ENCODE measurements at places on chromosomes 6 and 20.

DNA sequence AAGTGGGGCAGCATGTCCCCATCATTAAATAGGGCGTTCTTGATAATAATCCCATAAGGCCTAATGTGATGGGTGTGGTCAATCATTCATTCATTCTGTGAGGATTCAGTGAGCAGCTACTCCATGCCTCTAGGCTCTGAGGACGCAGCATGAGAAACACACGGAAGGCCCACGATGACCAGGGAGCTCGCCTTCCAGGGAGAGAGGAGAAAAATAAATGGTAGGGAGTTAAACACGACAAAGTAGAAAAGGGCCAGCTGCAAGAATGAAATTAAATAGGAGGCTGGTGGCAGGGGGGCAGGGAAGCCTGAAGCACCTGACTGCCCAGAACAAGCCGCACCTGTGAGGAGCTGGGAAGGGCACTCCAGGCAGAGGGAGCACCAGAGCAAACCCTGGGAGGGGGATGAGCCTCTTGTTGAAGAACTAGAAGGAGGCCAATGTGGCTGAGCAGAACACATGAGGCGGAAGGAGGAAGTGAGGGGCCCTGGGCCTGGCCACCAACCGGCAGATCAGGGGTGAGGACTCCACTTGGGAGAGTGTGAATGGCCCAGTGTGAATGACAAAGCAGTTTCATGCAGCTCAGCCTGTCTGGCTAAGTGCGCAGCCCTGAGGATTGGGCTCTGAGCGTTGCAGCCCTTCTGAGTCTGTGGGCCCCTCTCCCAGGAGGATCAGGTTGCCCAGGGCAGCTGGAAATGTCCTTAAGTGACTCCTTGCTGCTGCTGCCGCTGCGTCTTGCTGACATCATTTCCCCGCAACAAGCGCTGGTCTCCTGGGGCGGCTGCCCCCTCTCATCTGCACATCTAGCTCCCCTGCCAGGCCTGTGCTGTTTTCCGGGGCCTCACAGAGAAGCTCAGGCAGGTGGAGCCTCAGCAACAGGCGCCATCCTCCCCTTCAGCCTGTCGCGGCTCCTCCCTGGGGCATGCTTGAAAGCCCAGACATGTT is 99.9 kb downstream of the CDH26 start:
- DNase-seq = peak; percentile 40

DNA sequence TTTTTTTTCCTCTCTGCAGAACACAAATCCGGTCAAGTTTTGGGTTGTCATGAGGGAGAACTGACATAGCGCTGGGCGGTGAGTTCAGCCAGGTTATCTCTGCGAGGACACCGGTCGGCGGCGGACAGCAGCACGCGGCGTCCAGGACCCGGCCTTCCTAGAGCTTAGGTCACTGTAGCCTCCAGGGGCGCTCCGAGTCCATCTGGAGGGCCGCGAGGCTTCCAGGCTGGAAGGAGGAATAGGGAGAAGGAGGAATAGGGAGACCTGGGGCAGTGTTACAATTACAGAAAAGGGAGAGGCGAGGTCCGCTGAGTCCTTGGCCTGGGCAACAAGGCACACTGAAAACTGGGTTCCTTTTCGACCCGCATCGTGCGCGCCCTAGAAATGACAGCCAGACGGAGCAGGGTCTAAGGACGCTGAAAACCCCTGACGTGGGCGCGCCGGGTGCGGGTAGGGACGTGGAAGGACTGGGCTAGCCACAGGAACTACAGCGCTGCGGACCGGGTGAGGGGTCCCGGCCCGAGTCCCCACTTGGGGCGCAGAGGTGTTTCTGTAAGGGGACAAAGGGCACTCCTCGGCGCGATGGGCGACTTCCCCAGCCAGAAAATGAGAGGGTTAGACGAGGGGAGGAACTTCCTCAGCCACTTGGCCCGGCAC is 536 bp upstream of the FNDC1 start:
- DNase-seq = peak; percentile 22

DNA sequence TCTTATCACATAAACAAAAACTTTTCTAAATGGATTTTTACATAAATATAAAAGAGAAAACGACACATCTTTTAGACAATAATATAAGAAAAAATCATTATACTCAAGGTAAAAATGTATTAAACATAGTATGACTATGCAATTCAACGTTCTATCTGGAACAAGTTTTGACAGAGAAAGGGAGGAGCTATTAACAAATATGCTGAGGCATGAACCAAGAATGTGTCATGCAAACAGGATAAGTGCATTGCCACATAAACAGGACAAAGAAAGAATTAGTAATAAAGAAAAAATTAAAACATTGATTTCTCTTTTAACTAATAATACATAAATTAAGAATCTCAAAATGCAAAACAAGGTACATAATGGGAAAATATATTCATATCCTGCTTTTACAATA is 1353.4 kb upstream of the GJE1 start:
- no peak for DNase-seq

DNA sequence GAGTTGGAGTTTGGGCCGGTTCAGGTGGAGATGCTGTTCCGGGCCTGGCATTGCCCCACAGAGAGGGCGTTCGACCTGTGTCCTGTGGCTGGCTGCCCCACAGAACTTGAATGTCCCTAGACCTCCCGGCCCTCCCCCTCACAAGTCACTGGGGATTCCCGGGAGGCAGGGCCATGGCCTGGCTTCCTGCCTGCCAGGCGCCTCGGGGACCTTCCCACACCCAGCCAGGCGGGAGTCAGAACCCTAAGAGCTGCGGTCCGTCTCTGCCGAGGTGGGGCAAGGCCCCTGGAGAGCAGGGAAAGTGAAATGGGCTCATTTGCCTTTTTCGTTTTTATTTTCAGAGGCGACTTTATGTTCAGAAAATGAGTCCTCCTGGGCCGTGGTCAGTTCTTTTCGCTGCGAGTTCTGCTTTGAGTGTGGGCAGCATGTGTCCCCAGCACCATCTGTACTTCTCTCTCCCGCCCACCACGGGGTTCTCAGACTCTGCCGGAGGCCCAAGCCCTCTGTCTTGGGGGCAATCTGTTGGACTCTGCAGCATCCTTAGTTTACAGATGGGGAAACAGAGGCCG is 8.5 kb downstream of the RBM38 start:
- DNase-seq = peak; percentile 72

GRCh38 chr6:139378882-139379341 is 4.5 kb upstream of the CITED2 start:
- DNase-seq = peak; percentile 46

- DNase-seq = no peak
These were observed at the start of gene RIMS4 for GRCh38 chr20:44810391-44811149. TSS of gene RIMS4 (minus strand) at chr20:44810546. CDS start at chr20:44810271, 275 bp downstream.

GRCh38 chr6:152697634-152698033 is at the start of gene MYCT1:
TSS of gene MYCT1 (plus strand) at chr6:152697897. CDS start at chr6:152697903, 6 bp downstream.
- DNase-seq = no peak

DNA sequence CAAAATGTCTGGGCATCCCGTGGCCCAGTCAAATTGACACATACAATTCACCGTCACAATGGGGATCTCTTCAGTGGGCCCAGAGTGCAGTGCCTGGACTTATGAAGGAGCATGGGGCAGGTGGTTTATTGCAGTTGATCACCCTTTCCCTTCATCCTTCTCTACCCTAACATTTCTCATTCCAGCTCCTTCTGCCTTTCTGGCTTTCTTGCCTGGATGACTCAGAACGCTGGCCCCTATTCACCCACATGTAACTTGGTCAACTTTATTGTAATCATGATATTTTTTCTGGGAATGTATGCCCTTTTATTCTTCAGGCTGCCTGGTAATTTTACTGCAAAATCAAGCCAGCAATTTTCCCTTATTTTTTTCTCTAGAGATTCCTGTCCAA is 179.9 kb upstream of the DTNBP1 start:
- no peak for DNase-seq

DNA sequence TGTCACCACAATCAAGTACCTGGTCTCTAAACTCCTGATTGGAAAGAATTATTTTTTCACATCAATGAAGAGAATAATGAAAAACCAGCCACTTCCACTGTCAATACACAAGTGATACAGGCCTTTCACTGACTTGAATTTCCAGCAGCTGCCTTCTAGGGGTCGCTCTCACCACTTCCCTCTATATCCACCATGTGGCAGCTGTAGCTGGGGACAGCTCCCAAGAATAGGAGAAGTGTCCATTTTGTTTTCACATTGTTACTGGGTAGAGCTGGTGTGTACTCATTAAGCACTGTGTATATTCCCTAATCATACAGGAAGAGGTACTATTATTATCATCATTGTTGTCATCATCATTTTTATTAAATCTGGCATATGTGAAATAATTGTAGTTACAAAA is 438.4 kb upstream of the SPTLC3 start:
- no peak for DNase-seq

DNA sequence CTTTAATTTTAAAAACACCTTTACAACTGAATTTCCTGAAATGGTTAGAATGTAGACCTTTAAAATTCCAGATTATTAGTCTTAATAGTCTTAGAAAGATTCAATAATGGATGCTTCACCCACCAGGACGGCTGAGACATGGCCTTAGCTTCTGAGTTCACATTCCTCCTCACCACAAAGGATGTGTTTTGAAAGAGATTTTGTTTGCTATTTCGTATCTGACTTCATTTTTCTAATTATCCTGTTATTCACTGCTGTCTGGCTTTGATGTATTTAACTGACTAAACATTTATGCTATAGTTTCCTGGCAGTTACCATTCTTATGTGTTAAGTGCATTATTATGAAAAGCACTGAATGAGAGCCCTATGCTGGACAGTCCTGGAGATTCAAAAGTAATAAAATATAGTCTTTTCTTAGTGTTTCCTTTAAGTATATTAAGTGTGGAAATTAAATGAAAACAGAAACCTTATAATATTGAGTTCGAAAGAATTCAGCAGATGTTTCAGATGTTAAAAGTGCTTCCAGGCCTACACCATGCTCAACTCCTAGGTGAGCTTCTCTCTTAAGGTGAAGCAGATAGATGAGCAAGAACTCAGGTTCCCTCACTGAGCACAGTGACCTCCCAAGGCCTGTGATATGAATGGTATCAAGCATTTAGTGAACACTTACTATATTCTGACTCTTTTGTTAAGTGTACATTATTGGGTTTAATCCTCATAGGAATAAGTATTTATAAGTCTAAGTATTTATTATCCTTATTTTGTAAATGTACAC is 40.3 kb downstream of the MAP3K4 start:
- DNase-seq = no peak

- no peak for DNase-seq
These were observed 764.8 kb upstream of the ADGRB3 start for GRCh38 chr6:67870321-67870720.
